ENCODE measurements at places on chromosomes 6 and 20.

- no peak for DNase-seq
Observed at GRCh38 chr6:116047173-116047933, 13.3 kb downstream of the FRK start.

- no peak for DNase-seq
Observed at GRCh38 chr6:139277161-139277560, 14.6 kb downstream of the TXLNB start.

DNA sequence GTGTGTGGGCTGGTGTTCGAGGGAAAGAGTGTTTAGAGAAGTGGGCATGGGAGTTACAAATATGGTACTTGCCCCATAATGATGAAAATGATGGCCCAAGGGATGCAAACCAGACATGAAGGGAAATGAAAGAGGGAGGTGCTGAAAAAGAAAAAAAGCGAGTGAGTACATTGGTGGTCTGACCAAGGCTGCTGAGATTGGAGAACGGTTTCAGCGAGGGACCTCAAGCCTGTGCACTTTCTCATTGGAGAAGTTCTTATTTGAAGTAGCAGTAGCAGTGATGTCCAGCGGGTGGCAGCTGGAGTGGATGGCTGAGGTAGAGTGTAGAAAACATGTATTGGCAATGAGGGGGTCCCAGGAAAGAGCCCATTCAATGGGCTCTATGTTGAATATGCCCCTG, 54.8 kb downstream of the TNFAIP3 start:
- DNase-seq: no peak

DNA sequence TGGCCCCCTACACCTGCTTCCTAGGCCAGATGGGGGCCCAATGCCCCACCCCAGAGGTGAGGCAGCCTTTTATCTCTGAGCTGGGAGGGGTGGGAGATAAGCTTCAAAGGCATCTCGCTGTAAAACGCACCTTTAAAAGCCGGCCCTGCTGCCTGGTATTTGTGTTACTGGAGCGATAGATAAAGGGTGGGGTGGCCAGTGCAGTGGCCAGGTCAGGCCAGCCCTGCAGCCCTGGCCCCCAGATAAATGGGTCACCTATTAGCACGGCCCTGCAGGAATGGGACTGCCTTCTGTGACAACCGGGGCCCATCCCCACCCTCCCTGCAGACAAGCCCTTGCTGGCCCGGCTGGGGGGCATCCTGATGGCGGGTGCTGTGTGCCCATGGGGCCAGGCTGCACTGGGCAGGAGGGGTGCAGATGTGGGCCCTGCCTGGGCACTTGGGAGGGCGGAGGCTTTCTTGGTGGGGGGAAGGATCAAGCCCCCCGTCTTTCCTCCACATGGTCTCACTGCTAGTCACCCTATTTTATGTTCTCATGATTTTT, 3.0 kb upstream of the RBBP8NL start:
- no peak for DNase-seq

DNA sequence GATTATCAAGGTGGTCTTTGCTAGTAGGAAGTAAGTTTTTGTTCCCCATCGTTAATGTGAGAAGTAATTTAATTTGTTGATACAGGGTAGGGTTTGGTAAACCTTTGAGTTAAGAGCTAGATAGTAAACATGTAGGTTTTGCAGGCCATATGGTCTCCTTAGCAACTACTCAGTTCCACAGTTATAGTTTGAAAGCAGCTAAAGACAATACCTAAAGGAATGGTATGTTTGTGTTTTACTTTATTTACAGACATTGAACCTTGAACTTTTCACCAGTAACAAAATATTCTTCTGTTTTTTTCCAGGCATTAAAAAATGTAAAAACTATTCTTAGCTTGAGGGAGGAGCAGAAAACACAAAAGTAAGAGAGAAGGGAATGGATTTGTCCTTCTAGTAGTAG, 1.7 kb downstream of the CAP2 start:
- no peak for DNase-seq

GRCh38 chr20:54611708-54612412, 136.5 kb downstream of the DOK5 start:
- no peak for DNase-seq

DNA sequence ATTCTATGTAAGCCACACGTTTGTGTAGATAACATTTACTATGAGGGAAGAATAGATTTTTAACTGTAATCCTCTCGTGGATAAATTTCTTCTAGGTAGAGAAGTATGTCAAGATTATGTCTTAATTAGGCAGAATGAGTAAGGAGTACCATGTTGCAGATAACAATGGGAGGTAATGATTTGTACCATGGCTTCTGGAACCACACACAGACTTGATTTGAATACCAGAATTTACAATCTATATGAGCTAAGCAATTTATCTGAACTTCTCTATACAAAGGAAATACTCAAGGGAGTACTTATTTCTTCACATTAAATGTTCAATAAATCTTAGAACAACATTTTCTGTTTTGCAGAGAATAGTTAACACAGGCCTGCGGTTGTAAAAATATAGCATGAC, 51.5 kb downstream of the RPS12 start:
- no peak for DNase-seq

DNA sequence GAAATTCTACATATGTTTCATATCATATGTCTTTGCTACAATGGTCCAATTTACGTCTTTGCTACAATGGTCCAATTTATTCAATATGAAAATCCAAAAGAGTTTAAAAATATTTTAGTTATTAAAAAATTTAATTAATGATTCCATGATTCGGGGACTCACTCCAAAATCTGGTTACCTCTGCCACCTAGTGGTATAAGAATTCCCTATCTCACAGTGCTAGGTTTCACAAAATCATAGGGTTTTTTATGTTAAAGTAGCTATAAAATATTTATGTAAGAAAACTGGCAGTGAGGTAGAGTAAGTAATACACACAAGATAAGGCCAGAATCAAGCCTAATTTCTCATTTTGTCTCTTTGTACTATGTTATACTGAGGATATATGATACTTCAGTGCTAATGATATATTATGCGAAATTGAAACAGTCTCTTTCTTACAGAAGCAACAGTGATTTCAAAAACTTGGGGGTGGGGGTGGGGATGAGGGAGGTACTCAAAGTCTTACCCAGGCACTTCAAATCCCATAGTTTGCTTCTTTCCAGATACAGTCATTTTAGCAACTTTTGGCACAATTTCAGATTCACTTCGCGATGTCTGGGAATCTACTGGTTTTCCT, 52.3 kb downstream of the HBS1L start:
- DNase-seq: no peak

GRCh38 chr20:24627926-24628325, 158.5 kb downstream of the SYNDIG1 start:
- no peak for DNase-seq
